ENCODE measurements at places on chromosomes 16 and 17.

DNA sequence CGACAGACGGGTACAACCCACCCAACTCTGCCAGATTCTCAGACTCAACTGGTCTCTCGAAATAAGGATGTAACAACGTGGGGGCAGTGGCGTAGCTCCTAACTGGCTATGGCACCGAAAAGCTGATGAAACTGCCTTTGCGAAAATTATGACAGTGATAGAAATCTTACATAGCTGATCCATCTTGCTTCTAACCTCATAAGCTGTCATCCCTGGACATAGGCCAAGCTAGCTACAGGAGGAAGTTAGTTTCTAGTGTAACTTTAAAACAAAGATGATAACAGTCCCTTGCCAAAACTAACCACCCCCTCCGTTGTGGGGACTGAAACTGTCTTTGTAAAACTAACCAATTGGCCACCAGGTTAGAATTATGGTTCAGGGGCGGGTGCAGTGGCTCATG lies 220.1 kb downstream of the SLC39A11 start:
- no peak for DNase-seq

GRCh38 chr16:74183601-74184360 lies 112.8 kb upstream of the PSMD7 start:
- DNase-seq, result no peak

- DNase-seq, result no peak
Measured at GRCh38 chr17:77772461-77772897, 186.0 kb upstream of the TNRC6C start.

- no peak for DNase-seq
Measured at GRCh38 chr17:5019475-5019956, 15.7 kb downstream of the SLC52A1 start.

- DNase-seq, result no peak
Measured at GRCh38 chr16:56272583-56272894, 81.2 kb downstream of the GNAO1 start.

- DNase-seq, result no peak
Measured at GRCh38 chr17:15377616-15378015, 36.2 kb upstream of the TEKT3 start.

DNA sequence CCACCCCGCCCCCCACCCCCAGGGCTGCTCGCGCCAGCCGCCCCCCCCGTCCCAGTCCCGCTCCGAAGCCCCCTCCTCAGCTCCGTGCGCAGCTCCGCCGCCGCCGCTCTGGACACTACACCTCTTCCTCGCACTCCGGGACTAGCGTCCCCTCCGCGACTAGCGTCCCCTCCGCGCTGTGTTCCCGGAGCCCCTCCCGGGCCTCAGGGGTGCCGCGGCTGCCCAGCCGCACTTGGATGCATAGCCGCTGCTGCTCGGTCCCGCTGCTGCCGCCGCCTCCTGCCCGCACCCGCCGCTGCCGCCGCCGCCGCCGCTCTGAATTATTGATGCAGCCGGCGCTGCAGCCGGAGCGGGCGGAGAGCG lies at the start of gene CBLN1:
Gene CBLN1, minus strand, starts transcription at position 359 of the 363 bp plus-strand sequence. CDS start 373 bp downstream, outside the sequence.
- DNase-seq, result no peak
